Activated CD8-positive, alpha-beta memory T cell treated with anti-CD3 and anti-CD28 coated beads, Interleukin-2, amount 50 U/mL, for 48 hours (primary cell): ENCODE measurements at places on chromosomes 5 and 9.

- no peak for DNase-seq
These were observed 146.5 kb downstream of the PPP2R2B start for GRCh38 chr5:146731909-146732659.

DNA sequence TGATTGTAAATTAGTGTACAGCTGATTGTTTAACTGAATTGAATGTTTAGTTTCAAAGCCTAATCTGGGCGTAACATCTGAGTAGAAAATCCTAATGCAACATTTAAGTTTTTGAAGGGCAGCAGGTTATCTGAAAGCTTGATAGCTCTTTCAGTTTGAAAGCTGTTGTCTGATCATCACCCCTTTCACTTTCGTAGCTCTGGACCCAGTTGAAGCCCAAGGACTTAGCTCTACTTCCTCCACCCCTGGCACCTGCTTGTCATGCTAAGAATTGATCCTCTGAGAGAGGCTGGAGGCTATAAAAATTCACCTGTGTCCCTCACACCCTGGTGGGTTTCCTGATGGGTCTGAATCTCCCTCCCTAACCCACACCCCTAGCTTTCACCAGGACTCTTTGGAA lies 86.0 kb downstream of the ZFAND5 start:
- DNase-seq = no peak

DNA sequence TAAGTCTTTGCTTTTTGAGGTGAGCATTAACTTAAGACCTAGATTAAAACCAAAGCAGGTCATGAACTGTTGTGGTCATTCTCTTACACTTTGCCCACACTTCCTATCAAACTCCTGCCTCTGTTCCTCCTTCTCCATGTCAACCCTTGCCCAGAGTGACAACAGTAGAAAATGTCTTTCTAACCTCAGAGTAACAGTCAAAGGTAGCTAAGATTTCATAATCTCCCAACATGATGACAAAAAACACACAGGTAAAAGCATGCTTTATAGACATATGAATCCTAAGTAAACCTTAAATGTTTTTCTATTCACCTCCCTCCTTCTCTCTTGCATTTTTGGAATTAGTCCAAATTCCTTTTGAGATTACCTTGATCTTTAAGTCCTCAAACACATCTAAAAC lies 422.3 kb downstream of the SPATA31D1 start:
- DNase-seq = no peak

DNA sequence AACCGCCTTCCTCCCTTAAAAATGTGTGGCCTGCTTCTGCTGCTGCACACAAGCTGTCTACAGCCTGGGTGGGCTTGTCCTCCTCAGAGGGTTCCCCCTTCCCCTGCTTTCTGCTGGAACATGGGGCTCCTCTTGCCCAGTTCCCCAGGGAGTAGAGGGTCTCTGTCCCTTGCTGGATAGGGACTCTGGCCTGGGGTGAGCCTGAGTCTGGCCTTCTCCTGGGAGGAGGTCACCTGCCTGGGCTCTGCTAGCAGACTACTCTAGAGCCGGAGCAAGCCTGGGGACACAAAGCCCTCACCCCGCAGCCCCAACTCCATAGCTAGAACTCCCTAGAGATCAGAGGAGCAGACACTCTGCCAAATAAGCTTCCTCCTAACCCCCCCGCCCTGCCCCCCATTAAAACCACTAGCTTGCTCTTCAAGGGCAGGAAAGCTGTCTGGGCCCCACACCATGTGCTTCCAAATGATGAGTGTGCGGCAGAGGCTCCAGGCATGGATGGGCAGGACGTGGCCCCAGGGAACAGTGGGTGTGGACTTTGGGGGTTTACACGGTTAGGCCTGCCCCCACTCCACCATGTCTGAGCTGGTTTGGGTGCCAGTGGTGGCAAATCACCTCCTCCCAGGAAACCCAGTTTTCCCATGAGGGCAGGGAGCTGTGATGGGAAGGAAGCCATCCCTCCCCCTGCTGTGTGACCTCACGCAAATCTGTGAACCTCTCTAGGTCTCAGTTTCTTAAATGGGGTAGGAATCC lies 10.0 kb downstream of the TCF7 start:
- DNase-seq = no peak

GRCh38 chr5:173923218-173924095 lies 35.3 kb downstream of the CPEB4 start:
- no peak for DNase-seq

GRCh38 chr9:18182636-18183035 lies 291.3 kb upstream of the ADAMTSL1 start:
- DNase-seq = no peak

DNA sequence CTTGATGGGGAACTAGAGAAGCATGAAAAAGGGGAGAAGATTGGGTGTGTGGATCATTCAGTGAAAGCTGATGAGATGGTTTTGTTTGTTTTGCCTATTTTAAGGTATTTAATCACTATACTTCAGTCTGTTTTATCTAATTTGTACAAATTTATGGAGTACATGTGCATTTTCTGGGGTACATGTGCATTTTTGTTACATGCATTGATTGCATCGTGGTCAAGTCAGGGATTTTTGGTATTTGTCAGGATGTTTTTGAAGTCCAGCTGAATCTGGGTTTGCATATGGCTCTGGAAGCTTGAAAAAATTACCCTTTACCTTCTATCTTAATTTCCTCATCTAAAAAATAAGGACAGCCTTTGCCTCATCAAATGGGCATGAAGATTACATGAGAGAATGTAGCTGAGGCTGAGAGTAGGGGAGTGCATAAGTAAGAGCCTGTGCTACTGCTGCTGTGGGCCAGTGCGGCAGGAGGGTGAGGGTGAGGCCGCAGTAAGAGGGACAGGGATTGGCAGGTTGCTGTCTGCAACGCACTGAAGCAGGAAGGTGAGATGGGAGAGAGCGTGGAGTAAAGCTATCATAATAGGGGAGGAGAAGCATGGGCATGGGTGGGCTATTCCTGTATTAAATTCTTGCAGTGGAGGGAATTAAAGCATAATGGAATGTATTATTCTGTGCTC lies 139.8 kb downstream of the NPR3 start:
- DNase-seq = no peak

DNA sequence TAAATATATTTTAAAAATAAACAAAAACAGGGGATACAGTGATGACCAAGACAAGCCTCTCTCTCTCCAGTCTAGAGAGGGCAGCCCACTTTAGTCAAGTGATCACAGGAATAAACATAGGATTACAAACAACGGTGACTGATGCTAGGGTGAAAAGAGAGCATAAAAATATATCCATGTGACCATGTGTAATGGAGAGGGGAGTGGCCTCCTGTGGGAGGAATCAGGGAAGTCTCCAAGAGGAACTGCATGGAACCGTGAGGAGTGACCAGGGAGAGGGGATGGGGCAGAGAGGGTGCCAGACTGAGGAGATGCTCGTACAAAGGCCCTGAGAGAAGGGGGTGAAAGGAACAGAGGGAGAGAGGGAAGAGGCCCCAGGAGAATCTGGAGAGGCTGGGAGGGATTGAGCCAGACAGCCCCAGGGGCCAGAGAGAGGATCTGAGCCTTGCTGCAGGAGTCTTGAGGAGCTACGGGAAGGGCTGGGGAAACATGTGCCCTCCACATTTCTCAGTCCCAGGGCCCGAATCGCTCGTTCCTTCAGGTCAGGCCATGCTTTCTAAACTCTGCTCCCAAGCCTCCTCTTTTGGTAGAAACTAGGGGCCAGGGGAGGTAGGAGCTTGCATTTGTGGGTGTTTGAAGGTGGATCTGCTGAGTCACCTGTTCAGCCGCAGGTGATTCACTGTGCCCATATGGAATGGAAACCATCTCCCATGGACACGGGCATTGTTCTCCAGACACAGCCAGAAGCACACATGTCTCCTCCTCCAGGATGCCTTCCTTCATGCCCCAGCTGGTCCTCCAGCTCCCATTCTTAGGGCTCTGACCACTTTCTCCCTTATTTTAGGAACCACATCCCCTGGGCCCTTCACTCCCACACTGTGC lies 63.8 kb downstream of the PAX5 start:
- DNase-seq = no peak

- DNase-seq = no peak
These were observed 512.0 kb downstream of the RAB3C start for GRCh38 chr5:59094864-59095263.

GRCh38 chr5:150067405-150067960 lies 18.9 kb downstream of the CSF1R start:
- no peak for DNase-seq

- DNase-seq = no peak
These were observed 773.4 kb downstream of the BRINP1 start for GRCh38 chr9:118595719-118596305.

DNA sequence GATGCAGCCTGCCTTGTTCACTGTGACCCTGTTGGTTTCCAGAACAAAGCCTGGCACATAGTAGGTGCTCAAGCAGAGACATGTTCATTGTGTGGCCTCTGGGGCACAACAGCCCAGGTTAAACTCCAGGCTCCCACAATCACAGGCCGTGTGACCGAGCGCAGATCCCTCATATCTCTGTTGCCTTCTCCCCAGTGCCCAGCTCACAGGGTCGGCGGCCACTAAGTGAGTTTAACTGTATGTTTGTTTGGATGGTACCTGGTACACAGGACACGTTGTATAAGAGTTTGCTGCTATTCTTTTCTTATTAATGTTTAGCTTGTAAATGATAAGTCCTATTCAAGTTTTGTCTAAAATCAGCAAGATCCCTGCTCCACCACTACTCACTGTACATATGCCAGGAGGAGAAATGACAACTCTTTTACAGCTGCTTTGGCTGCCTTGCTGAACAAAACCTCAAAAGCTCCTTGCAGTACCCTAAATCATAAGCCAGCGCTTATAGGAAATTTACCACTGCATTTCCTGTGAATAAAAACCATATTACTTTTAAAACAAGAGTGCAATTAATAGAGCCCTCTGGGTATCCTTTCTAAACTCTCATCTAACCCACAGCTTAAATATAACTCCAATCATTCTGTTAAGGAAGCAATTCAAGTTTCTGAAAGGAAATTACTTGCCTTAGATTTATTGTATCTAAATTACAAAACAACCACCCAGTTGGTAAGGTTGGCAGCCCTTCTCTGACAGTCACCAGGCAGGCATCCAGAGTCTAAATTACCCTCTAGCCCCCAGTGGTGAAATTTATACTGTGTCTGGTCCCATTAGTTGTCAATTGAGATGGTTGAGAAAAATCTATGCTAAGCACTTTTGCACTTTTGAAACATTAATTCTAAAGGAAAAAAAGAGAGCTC lies 379.4 kb downstream of the SEMA5A start:
- no peak for DNase-seq

- DNase-seq = no peak
These were observed 55.4 kb upstream of the RUFY1 start for GRCh38 chr5:179494774-179495526.

GRCh38 chr5:83539463-83539790 lies 67.9 kb downstream of the VCAN start:
- DNase-seq = no peak

DNA sequence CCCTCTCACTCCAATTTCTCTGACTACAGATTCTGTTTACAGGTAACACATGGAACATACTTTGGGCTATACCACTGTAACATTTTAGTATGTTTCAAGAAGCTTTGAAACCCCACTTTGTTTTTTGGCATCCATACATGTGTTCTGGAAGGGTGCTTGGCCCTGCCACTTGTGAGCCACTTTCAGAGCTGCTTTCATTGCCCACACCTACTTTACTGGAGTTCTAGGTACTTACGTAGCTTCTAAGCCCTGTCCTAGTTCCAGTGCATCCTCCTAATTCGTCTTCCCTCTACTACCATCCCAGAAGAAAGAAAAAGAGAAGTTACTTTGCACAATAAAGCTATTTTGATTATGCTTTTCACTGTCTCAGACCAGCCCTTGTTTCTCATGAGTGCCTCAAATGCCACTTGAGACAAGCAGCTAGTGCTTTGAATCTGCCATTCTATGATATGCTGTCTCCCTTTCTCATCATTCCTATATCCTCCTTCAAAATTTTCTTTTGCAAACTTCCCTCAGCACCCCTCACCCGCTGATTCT lies 26.5 kb upstream of the C5orf47 start:
- DNase-seq = no peak

DNA sequence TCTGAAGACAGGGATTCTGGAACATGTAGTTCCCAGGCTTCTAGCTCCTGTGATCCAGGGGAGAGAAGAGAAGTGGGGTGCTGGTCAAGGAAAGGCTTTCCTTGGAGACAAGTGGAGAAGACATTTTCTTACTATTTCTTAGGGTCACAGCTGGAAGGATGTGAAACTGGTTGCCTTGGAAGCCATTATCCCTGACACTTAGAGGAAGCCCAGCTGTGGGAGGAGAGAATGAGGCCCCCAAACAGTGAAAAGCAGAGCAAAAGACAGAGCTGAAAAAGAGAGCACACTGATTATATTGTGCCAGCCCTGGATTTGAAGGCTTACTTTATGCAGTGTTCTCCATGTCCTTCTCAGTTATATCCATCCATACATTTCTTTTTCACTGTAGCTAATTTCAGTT lies 17.5 kb upstream of the SHB start:
- DNase-seq = peak; percentile 7

- DNase-seq = no peak
These were observed 27.1 kb downstream of the CYSTM1 start for GRCh38 chr5:140202078-140202477.

DNA sequence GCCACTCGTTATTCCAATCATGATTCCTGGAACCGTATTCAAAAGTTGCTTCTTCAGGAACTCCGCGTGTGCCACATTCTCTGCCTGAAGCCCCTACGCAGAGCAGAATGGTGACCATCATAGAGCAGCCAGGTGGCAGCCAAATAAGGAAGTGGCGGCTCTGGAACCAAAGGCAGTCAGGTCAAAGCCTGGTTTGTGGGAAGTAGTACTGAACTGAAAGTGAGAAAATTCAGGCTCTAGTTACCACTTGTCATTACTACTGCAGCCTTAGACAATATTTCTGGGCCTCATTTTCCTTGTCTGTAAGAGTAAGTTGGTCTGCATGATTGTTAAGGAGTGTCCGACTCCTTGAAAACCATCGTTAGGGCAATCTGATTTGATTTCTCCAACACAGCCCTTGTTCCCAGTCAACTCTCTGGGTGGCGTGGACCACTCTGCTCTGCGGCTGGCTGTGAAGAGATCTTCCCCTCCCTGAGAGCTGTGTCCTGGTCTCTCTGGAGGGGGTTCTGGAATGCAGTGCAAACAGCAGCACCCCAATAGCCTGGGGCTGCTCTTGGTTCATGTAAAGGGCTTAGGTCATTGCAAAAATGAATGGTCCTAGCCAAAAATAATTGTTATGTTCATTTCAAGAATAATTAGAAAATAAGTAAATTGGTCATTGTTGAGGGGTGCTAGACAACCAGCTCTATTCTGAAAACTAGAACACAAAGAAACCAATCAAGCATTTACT lies 102.4 kb downstream of the MED27 start:
- no peak for DNase-seq
